HuH-7.5 (cell line): ENCODE measurements at places on chromosomes 3 and 15.

DNA sequence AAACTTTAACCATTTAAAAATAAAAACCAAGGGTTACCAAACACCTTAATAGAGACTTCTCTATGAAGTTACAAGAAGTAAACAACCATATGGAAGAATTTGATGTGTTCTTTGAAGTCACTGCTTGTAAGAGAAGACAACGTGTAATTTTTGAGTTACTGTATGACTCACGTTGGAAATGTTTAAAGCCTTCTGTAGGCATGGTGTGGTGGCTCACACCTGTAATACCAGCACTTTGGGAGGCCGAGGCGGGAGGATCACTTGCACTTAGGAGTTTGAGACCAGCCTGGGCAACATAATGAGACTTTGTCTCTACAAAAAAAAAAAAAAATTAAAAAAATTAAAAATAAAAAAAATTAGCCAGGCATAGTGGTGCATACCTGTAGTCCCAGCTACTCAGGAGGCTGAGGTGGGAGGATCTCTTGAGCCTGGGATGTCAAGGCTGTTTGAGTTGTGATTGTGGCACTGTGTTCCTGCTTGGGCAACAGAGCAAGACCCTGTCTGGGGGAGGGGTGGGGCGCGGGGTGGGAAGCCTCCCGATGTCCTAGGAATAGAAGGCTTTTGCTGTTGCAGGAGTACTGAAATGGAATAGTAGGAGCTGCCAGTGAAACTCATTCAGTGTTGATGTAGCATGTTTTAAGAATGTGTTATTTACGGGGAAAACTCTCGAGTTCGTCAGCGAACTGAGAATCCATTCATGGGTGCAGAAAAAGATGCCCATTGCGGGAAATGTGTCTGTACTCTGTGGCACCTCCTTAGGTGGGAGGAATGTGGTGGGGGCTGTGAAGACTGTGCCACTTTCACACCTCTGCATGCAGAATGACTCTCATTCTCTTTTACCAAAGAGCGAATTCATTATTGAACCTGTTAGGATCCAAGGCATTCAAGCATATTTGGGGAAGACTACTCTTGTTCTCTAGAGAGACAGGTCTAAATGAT, 134.2 kb downstream of the FNDC3B start:
- DNase-seq: no peak

- DNase-seq: no peak
Observed at GRCh38 chr15:67593562-67593961, 51.1 kb downstream of the MAP2K5 start.

GRCh38 chr3:71728632-71729342, 3.6 kb upstream of the EIF4E3 start:
- DNase-seq: no peak

- DNase-seq: no peak
Observed at GRCh38 chr3:79310016-79310415, 457.8 kb downstream of the ROBO1 start.

- DNase-seq: no peak
Observed at GRCh38 chr3:75129101-75129500, 514.6 kb upstream of the CNTN3 start.

DNA sequence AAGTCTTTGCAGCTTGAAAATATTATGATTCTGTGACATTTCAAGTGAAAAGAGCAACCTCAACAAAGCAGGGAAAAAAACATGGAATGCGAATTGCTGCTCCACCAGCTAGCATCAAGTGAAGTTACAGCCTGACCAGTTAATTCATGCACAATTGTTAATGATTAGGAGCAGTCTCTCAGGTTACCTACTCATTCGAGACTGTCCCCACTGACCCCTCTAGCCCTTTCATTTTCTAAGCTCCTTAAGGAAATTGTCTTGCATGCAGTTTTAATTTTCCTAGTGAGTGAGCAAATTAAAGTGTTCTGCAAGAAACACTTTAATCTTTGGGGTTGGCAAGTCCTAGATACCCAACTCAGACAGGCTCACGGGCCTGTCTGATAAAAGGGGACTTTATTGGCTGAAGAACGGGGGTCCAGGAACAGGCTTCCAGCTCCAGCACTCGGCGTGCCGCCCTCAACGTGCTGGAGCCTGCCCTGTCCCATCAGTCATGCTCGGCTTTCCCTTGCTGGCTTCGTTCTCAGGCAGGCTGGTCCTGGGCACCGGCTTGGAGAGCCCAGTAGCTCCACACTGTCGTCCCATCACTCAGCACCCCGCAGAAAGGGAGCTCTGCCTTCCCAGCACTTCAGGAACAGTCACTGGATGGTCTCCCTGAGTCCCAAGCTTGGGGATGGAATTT, 18.3 kb downstream of the PODXL2 start:
- no peak for DNase-seq
